Anterior cingulate cortex (tissue), 58 donors: ENCODE measurements at places on chromosomes 1 and 21.
A peak's percentile ranks its signal among the peaks of the same experiment; 100 is the strongest.

GRCh38 chr1:2363847-2364513, 27.4 kb downstream of the MORN1 start:
- no peak for DNase-seq

GRCh38 chr1:233328142-233328921, 808 bp downstream of the MAP3K21 start:
- no peak for DNase-seq

DNA sequence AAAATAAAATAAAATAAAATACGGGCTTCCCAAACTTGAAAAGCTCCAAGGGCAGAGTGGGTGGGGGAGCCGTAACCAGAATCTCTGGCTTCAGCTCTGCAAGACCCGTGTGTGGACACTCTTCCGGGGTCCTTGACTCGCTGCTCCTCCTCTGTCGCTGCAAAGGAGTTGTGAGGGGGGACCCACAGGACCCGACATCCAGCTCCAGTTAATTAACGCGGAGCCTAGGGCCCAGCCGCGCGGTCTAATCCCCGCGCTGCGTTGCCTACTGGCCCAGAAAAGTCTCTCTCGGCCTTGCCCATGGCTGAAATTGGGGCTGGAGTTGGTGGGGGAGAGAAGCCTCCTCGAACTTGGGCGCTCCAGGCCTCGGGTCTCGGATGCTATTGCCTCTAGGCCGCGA, 1.8 kb downstream of the LMX1A start:
- DNase-seq = no peak

DNA sequence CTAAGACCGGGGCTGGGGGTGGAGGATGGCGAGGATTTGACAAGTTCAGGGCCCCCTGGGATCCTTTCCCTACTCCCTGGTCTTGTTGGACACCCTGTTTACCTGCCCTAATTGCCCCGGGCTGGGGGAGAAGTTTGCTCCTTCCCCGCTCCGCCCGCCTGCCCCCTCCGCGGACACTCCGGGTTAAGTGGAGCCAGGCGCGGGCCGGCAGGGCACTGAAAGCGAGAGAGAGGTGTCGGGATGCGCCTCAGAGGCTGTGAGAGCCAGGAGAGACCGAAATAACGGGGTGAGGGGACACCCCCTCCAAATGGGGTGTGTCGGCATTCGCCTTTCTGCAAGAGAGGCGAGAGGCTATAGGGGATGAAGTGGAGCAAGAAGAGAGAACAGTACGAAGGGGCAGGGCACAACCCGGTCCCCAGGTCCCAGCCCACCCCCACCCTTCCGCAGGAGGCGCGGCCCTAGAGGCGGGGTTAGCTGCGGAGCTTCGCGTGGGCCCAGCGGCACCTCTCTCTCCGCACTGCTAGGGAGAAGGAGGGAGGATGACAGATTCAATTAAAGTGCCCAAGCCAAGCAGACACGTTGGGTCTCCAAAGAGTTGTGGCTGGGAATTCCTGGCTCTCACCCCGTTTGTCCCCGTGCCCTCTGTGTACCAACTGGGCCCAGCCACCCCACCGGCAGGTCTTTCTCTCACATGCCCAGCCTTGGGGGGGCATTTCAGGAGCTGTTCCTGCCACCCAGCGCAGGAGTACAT, 3.8 kb downstream of the EFNA3 start:
- DNase-seq = no peak

DNA sequence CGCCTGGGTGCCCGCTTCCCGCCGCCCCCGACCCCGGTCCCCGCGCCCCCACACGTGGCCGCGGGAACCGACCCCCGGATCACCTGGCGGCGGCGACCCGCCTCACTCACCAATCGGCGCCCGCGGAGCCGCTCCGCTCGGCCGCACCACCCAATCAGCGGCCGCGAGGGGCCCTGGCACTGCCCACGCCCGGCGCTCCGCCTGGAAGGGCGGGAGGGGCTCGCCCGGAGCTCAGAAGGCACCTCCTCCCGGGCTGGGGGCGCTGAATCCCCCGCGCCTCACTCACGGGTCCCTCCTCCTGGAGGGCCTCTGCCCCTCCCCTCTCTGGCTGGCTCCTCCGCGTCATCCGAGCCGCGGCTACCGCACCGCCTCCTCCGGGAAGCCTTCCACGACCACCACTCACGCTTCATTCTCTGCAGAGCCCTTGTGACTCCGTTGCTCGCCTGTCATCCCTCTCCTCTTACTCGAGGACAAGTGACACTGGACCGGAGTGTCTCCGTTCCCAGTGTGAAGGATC, 374 bp downstream of the SH2D5 start:
- peak; percentile 54 for DNase-seq

DNA sequence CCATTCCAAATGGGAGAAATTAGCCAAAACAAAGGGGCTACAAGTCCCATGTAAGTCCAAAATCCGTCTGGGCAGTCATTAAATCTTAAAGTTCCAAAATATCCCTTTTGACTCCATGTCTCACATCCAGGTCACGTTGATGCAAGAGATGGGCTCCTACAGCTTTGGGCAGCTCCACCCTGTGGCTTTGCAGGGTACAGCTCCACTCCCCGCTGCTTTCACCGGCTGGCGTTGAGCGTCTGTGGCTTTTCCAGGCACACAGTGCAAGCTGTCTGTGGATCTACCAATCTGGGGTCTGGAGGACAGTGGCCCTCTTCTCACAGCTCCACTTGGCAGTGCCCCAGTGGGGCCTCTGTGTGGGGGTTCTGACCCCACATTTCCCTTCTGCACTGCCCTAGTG, 130.2 kb downstream of the TPR start:
- DNase-seq = no peak

DNA sequence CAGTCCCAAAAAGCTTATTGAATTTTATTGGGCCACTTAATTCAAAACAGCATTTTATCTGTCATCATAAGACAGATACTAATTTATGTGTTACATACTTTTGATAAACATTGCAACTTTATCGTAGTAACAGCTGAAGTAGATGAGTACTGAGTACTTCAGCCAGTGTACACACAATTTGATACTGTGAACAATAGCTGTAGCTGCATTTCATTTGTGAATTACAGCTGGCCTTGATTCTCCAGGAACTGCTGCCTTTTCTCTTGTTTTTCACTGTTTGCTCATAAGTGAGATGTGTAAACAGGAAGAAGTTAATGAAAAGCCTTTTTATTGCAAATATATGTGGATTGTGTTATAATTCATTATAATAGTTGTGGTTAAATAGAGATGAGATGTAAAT, 10.2 kb downstream of the UAP1 start:
- DNase-seq = no peak

GRCh38 chr1:199685369-199685768, 342.1 kb upstream of the NR5A2 start:
- DNase-seq = no peak

- DNase-seq = no peak
These were observed 87.2 kb downstream of the TGFBR3 start for GRCh38 chr1:91798740-91799139.

DNA sequence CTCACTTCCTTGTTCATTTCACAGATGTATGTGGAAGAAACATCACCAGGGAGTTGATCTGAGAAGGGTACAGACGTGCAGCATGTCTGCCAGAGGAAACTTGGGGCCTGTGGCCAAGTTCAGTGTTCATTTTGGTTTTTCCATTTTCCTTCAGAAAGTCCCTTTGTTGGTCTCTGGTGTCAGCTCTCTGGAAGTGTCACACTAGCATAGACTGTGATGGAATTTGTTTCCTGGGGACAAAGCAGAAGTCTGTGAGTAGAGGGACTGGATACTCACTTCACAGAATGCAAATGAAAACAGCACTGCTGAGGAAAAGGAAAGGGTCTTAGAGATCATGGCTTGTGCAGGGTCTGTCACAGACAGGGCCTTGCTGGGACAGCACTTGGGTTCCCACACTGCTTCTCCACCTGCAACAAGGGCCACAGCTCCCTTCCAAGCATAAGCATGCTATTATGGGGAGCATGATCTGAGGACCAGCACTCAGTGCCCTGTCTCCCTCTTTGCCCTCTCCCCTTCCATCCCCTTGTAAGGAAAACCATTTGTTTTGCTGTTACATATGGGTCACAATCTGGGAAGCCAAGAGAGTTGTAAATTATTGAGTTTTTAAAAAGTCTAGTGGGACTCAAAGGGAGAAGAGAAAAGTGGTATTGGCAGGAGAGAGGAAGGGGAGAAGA, 31.4 kb upstream of the CD84 start:
- DNase-seq = no peak

DNA sequence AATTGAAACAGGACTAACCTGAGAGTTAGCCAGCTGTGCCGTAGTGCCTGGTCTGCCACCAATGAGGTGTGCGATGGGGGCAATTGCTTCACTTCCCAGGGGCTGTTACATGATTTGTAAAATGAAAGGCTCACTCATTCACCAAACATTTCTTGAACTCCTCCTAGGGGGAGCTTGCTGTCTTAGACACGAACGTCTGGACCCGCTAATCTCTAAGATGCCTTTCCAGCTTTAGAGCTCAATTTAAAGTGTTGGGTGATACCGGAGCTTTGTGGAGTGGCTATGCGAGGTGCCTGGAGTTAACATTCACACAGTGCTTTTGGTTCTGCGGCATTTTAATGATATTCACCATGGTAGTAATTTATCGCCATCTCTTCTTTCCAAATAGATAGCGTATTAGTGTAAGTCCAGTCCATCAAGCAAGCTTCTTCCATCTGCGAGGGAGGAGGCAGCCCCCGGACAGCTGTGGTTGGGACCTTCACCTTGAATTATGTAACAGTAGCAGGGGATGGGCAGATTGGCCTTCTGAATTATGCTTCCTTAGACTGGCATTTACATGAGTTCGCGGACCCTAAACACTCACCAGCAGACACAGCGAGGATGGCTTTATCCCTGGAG, 179.9 kb downstream of the ADSS2 start:
- no peak for DNase-seq

DNA sequence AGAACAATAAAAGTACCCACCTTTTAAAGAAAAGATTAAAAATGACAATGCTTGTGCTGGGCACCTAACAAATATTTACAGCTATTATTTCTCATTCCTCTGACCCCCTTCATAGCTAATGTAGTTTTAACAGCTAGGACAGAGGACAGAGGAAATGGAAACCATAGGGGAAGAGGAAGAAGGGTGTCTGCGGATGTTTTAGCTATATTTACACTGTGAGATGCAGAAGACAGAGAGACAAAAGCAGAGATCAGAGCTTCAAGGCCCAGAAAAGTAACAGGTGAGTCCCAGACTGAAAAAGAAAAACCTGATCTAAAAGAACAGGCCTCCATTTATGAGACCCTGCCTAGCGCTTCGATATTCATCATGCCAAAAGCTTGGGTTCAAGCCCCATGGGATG, 72.0 kb downstream of the ZNF281 start:
- no peak for DNase-seq

GRCh38 chr21:29075706-29076466, 2.4 kb upstream of the CCT8 start:
- DNase-seq = no peak

GRCh38 chr1:157404063-157404501, 148.2 kb downstream of the FCRL5 start:
- DNase-seq = no peak

DNA sequence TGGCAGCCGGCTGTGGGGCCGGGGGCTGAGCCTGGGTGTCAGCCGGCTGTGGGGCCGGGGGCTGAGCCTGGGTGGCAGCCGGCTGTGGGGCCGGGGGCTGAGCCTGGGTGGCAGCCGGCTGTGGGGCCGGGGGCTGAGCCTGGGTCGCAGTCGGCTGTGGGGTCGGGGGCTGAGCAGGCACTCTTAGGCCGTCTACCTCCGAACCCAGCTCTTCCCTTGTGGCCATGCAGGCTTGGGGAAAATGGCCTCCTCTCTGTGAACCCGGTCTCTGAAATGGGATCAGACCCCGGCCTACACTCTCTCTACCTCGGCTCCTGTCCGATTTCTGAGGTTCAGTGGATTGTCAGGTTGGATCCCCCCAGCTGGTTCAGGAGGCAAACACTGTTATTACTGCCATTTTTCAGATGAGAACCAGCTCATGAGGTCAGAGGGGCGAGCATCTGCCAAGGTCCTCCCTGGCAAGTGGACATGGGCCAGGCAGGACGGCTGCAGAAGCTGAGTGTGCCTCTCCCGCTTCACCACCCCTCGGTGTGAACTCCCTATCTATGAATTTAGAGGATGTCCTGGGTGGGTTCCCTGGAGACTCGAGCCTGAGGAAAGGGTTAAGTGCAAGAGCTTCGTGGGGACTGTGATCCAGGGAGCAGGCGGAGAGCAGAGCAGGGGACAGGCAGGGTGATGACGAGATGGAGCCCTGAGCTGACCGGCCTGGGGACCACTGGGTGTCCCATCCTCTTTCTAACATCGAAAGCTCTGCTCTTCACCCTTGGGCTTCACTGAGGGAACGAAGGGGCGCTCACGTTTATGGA, 10.9 kb upstream of the COL18A1 start:
- no peak for DNase-seq

DNA sequence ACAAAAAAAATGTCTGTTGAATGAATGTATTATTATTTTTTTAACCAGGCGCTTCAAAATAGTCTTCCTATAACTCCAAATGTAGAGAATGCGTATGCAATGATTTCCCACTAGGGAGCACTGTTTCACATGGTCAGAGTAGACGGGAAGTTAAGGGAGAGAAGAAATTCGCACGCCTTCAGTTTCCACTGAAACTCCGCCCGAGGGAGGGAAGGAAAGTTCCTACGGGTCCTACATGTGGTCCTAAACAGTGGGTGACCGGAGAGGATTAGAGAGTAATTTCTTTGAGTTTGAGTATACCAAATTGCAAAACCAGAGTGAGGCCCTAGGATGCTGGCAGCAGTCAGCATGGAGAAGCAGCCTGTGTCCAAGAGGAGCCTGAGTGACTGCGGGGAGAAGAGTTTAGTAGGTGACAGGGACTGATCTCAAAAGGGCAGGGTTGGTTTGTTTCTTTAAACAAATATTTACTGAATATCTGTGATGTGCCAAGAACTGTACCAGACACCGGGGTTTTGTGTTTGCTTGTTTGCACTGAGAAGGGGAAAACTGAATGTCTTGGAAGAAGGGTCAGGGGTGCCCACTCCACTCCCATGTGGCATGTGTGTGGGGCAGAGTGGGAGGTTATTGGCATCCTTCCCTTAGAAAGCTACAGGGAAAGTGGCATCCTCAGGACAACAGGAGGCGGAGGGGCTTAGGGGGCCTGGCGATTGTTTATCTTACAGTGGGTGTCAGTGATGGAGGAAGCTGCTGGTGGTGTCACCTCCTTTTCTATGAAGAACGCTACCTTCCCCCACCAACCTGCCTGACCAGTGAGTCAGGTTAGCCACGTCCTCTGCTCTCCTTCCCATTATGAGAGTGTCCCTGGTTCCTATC, 22.8 kb downstream of the RNU5D-1 start:
- peak; percentile 28 for DNase-seq

- DNase-seq = no peak
These were observed 30.3 kb upstream of the TRAPPC10 start for GRCh38 chr21:43981871-43982210.

- DNase-seq = no peak
These were observed 79.1 kb upstream of the IVNS1ABP start for GRCh38 chr1:185396126-185396525.

DNA sequence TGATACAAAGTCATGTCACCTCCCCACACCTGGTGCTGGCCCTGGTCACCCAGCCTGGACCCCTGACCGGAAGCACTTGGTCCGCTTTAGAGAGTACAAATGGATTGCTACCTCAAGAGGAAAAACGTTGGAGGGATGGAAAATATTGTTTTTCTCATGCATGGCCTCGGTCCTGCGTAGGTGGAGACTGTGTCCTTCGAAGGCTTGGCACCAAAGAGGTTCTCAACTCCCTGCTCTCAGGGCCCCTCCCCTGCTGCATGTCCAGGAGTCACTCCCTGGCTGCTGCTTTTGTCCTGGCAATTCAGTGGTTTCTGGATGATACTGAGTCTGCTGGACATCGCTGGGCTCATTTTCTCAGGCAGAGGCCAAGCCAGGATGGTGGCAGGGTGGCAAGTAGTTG, 529.8 kb downstream of the KIF26B start:
- no peak for DNase-seq

GRCh38 chr1:44827197-44828002, 15.7 kb downstream of the PTCH2 start:
- no peak for DNase-seq

GRCh38 chr1:207860531-207860930, 50.4 kb downstream of the CD34 start:
- no peak for DNase-seq
